ENCODE measurements at places on chromosomes 12 and 14. TPM values are rescaled to one million over a fixed set of nuclear protein-coding genes. Genes with fewer than 3 reads are reported as not detected.

The CLIP1 gene
- total RNA-seq, result 17.2 TPM

The EPYC gene
- total RNA-seq, result not detected

The UNC79 gene
- total RNA-seq, result 0.05 TPM

The NGB gene
- total RNA-seq, result not detected

The HOXC12 gene
- total RNA-seq, result not detected

DNA sequence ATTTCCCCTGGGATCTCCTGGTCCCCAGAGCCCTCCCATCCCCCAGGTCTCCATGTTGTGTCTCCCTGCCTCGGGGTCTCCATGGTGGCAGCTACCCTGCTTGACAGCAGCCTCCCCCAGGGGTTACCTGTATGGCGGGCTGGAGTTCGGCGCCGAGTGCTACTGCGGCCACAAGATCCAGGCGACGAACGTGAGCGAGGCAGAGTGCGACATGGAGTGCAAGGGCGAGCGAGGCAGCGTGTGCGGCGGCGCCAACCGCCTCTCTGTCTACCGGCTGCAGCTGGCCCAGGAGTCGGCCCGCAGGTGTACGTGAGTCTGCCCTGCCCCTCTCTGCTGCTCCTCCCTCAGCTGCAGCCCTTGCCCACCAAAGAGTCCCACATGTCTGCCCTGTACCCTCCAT lies 80.9 kb downstream of the WSCD2 start:
- no peaks in the 10 kb centered on the region for H3K4me1 ChIP-seq
- H3K27me3 ChIP-seq, result no peaks in the 10 kb centered on the region
- H3K27ac ChIP-seq, result no peak overlapping the region
- no peaks in the 10 kb centered on the region for H3K36me3 ChIP-seq
- DNase-seq, result no peak

GRCh38 chr12:62270384-62270783 lies 10.2 kb downstream of the USP15 start:
- no peaks in the 10 kb centered on the region for H3K4me1 ChIP-seq
- H3K4me3 ChIP-seq, result no peak overlapping the region
- H3K27me3 ChIP-seq, result no peaks in the 10 kb centered on the region
- H3K27ac ChIP-seq, result no peak overlapping the region
- DNase-seq, result no peak

GRCh38 chr12:109706747-109707469 lies 6.7 kb upstream of the FAM222A start:
- H3K36me3 ChIP-seq, result no peaks in the 10 kb centered on the region
- 0 out of 2 replicates have a peak, but pooled peaks cover under 1% of the 10 kb centered on the region for H3K27me3 ChIP-seq
- DNase-seq, result no peak
- peaks cover 2% of the 10 kb centered on the region for H3K4me1 ChIP-seq

DNA sequence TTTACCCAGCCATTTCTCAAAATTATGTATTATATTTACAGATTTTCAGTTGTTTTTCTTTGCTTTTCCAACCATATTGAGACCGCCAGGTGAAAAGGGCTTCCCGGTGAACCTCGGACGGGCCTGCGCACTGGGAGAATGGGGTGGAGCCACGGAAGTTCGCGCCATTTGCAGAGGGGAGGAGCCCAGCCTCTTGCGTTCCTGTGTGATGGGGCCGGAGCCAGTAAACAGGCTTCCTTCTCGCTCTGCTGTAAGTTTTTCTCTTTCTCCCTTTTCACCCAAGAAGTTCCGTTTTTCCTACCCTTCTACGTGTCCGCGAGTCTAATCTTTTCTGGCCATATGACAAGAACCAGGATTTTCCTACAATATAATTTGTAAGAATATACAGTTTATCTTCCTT lies 1108.8 kb upstream of the SEL1L start:
- H3K27ac ChIP-seq, result no peak overlapping the region
- no peaks in the 10 kb centered on the region for H3K4me1 ChIP-seq
- DNase-seq, result no peak
- no peaks in the 10 kb centered on the region for H3K36me3 ChIP-seq
- no peaks in the 10 kb centered on the region for H3K27me3 ChIP-seq
- H3K4me3 ChIP-seq, result no peak overlapping the region

DNA sequence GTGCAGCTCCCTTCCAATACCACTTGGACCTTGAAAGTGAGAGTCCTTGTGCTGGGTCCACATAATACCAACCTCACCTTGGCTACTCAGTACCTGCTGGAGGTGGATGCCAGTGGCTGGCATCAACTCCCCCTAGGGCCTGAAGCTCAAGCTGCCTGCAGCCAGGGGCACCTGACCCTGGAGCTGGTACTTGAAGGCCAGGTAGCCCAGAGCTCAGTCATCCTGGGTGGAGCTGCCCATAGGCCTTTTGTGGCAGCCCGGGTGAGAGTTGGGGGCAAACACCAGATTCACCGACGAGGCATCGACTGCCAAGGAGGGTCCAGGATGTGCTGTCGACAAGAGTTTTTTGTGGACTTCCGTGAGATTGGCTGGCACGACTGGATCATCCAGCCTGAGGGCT lies 5.7 kb upstream of the INHBE start:
- no peaks in the 10 kb centered on the region for H3K36me3 ChIP-seq
- H3K27me3 ChIP-seq, result no peaks in the 10 kb centered on the region
- H3K27ac ChIP-seq, result no peak overlapping the region
- no peak overlapping the region for H3K4me3 ChIP-seq
- H3K4me1 ChIP-seq, result peaks cover 10% of the 10 kb centered on the region
- no peak for DNase-seq

DNA sequence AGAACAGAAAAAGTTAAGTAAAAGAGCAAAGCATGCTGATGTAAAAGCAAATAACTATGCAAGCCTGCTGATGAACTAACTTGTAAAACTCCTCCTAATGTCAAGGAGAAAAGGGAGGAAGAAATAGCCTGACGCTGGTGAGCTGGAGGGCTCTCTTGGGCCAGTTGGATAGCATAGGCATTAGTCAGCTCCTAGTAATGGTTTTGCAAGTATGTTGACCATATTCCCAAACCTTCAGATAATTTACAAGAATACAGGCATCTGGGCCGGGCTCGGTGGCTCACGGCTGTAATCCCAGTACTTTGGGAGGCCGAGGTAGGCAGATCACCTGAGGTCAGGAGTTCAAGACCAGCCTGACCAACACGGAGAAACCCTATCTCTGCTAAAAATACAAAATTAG lies 871.4 kb downstream of the C12orf50 start:
- no peak for DNase-seq
- H3K36me3 ChIP-seq, result no peaks in the 10 kb centered on the region
- no peaks in the 10 kb centered on the region for H3K27me3 ChIP-seq
- H3K4me1 ChIP-seq, result no peaks in the 10 kb centered on the region
- H3K4me3 ChIP-seq, result no peak overlapping the region

DNA sequence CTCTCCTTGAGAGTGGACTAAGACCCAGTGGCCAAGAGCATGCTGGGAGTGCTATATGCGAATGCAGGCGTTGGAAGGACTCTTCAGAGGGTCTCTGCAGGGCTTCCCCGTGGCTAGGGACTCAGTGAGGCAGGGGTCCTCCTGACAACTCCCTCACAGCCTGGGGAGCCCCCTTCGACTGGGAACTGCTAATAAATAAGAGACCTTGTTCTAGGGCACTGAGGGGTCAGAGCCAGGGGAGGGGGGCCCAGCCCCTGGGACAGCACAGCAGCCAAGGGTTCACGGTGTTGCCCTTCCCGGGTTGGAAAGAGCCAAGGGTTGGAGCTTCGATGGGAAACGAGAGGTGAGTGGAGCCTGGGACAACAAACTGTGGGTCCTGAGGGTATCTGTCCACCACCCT lies 6.0 kb upstream of the CPNE6 start:
- no peaks in the 10 kb centered on the region for H3K27me3 ChIP-seq
- H3K4me3 ChIP-seq, result no peak overlapping the region
- no peaks in the 10 kb centered on the region for H3K36me3 ChIP-seq
- DNase-seq, result no peak
- peaks cover 5% of the 10 kb centered on the region for H3K4me1 ChIP-seq
- H3K27ac ChIP-seq, result no peak overlapping the region

- H3K4me1 ChIP-seq, result peaks cover 15% of the 10 kb centered on the region
- H3K36me3 ChIP-seq, result 0 out of 2 replicates have a peak, but pooled peaks cover 9% of the 10 kb centered on the region
- H3K27ac ChIP-seq, result no peak overlapping the region
- no peaks in the 10 kb centered on the region for H3K27me3 ChIP-seq
Measured at GRCh38 chr14:102601378-102601925, 9.0 kb downstream of the RCOR1 start.

All from SJCRH30 (cell line).